Ascending aorta (tissue), 2 donors: ENCODE measurements at places on chromosomes 2 and 18. TPM values are rescaled to one million over a fixed set of nuclear protein-coding genes. Genes with fewer than 3 reads are reported as not detected.

DNA sequence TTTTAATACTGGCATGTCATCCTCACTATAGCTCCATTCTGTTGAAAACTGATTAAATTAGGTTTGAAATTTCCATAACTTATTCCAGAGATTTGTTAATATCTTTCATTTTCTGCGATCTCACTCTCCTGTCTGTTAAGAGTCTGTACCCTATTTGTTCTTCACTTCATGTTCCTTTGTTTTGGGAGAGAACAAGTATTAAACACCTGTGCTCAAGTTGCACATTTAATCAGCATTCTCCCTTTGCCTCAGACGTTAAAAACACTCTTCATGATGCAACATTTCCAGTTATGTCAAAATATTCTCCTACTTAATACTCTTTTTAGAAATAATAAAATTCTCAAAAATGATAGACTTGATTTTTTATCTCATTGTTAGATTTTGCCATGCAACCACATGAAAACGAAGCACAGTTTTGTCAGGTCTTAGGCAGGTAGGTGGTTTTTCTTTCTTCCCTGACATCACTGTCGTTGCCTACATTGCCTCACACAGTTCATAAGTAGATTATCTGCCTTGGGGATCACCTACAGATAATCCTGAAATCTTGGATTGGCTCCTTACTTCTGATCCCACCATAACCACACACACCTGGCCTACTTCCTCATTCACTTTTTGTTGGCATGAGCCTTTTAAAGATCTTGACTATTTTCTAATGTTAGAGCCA is 109.9 kb downstream of the GAREM1 start:
- H3K4me3 ChIP-seq, result no peak overlapping the region
- H3K27ac ChIP-seq, result no peak overlapping the region
- H3K36me3 ChIP-seq, result no peaks in the 10 kb centered on the region
- no peaks in the 10 kb centered on the region for H3K27me3 ChIP-seq
- peaks cover 6% of the 10 kb centered on the region for H3K4me1 ChIP-seq

- no peak overlapping the region for H3K4me3 ChIP-seq
- no peak overlapping the region for H3K27ac ChIP-seq
- H3K36me3 ChIP-seq, result peaks cover 11% of the 10 kb centered on the region
- DNase-seq, result no peak
- no peaks in the 10 kb centered on the region for H3K27me3 ChIP-seq
Observed at GRCh38 chr2:238154570-238154969, 4.2 kb upstream of the ERFE start.

DNA sequence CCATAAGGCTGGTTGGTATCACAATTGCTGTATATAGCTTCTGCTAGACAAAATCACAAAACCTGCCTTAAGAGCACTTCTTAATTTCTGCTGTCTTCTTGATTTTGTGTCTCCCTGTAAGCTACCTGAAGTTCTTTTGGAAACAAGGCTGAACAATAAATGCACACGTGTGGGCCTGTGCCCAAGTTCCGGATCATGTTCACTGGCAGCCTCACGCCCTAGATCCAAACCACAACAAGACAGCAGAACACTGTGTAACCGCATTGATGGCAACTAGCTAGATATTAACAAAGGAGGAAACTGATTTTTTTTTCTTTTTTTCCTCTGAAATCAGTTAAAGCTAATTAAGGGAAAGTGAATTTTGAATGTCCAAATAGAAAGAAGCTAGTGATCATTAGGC is 81.5 kb upstream of the LYPD6B start:
- H3K27me3 ChIP-seq, result no peaks in the 10 kb centered on the region
- DNase-seq, result no peak
- H3K4me1 ChIP-seq, result no peaks in the 10 kb centered on the region

GRCh38 chr2:217370391-217370790 is 510.5 kb upstream of the TNP1 start:
- peaks cover 28% of the 10 kb centered on the region for H3K4me1 ChIP-seq
- no peak for DNase-seq
- no peaks in the 10 kb centered on the region for H3K36me3 ChIP-seq
- no peak overlapping the region for H3K4me3 ChIP-seq

DNA sequence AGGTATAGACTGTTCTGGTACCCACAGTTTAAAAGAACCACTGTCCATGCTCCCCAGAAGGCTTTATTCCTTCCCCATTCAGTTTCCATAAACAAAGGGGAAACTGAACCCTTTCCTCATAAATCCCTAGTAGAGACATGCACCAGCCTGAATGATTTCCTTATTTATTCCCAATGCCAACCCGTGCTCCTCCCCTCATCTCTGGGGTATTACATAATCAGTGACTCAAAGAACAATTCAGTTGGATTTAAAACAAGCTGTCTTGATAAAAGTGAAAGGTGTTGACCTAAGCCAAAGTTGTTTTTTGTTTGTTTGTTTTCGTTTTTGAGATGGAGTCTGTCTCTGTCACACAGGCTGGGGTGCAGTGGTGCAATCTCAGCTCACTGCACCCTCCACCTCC is 418.5 kb upstream of the CNTNAP5 start:
- H3K4me1 ChIP-seq, result no peaks in the 10 kb centered on the region
- no peak overlapping the region for H3K27ac ChIP-seq
- no peak for DNase-seq
- no peak overlapping the region for H3K4me3 ChIP-seq

DNA sequence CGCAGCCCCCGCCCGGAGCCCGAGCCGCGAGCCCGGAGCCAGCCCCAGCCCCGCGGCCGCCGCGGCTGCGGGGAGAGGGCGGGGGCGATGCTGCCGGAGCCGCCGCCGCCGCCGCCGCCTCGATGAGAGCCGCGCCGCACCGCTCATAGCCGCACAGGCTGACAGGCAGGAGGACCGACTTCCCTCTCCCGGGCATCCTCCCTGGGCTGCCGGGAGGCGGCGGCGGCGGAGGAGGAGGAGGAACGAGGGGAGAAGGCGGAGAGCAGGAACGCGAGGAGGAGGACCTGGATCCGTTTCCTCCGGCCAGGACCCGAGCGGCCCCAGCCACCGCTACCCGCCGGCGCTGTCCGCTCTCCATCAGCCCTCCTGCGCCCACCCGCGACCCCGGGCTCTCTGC is 370 bp downstream of the KLHL29 start:
- H3K36me3 ChIP-seq, result no peaks in the 10 kb centered on the region
- no peaks in the 10 kb centered on the region for H3K27me3 ChIP-seq
- H3K4me3 ChIP-seq, result peak overlapping the region; percentile 86
- H3K4me1 ChIP-seq, result no peaks in the 10 kb centered on the region
- H3K27ac ChIP-seq, result peak overlapping the region; percentile 87

DNA sequence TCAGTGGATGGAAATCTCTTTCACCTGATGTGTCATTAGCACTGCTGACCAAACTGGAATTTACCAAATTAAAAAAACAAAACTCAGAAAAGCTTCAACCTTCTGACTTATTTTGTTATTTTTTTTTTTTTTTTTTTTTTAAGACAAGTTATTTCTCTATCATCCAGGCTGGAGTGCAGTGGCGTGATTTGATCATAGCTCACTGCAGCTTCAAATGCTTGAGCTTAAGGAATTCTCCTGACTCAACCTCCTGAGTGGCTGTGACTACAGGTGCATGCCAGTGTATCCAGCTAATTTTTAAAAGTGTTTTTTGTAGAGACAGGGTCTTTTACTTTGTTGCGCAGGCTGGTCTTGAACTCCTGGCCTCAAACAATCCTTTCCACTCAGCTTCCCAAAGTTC is 155.6 kb downstream of the LRRTM1 start:
- no peak overlapping the region for H3K27ac ChIP-seq
- no peaks in the 10 kb centered on the region for H3K36me3 ChIP-seq
- H3K4me1 ChIP-seq, result no peaks in the 10 kb centered on the region

DNA sequence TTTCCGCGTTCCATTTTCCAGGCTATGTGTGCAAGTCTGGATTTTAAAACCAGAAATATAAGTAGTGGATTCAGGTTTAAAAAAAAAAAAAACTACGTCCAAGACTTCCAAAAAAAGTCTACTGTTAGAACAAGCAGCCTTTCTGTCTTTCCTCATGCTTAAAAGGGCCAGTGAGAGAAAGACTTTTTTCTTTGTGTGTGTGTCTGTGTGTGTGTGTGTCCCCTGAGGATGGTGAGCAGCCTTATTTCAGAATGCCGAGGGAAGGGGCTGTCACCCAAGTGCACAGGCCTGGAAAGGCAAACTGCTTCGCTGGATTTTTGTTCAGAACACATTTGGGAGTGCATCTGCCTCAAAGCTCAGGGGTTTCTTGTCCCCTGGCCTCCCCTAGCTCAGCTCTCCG is 98.8 kb downstream of the ZBTB7C start:
- H3K4me3 ChIP-seq, result no peak overlapping the region
- DNase-seq, result no peak
- H3K4me1 ChIP-seq, result no peaks in the 10 kb centered on the region

- peaks cover 22% of the 10 kb centered on the region for H3K4me1 ChIP-seq
- H3K27ac ChIP-seq, result peak overlapping the region; percentile 66
- H3K4me3 ChIP-seq, result no peak overlapping the region
Observed at GRCh38 chr2:176392249-176392648, 123.0 kb downstream of the MTX2 start.

GRCh38 chr18:22871809-22872525 is 61.2 kb upstream of the RBBP8 start:
- no peaks in the 10 kb centered on the region for H3K27me3 ChIP-seq
- no peak overlapping the region for H3K27ac ChIP-seq
- no peak for DNase-seq

- no peak for DNase-seq
- no peaks in the 10 kb centered on the region for H3K36me3 ChIP-seq
- no peak overlapping the region for H3K4me3 ChIP-seq
- no peaks in the 10 kb centered on the region for H3K4me1 ChIP-seq
- no peak overlapping the region for H3K27ac ChIP-seq
Observed at GRCh38 chr2:165837122-165837521, 43.1 kb upstream of the GALNT3 start.

DNA sequence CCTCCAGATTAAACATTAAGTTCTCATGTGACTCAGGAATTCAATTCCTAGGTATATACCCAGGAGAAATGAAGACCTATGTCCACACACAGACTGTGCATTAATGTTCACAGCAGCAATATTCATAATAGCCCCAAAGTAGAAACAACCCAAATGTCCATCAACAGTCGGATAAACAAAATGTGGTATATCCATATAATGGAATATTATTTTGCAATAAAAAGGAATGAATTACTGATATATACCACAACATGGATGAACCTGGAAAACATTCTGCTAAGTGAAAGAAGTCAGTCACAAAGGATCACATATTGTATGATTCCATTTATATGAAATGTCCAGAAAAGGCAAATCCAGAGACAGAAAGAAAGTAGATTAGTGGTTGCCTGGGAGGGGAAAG is 20.5 kb downstream of the PELI1 start:
- no peaks in the 10 kb centered on the region for H3K27me3 ChIP-seq
- peaks cover 3% of the 10 kb centered on the region for H3K4me1 ChIP-seq
- no peak overlapping the region for H3K4me3 ChIP-seq
- DNase-seq, result no peak

The ZAP70 gene
- total RNA-seq, result 2.7 TPM

The TUBA4B gene
- total RNA-seq, result not detected

- no peak overlapping the region for H3K4me3 ChIP-seq
- no peak overlapping the region for H3K27ac ChIP-seq
- no peak for DNase-seq
- no peaks in the 10 kb centered on the region for H3K4me1 ChIP-seq
- no peaks in the 10 kb centered on the region for H3K36me3 ChIP-seq
- no peaks in the 10 kb centered on the region for H3K27me3 ChIP-seq
Observed at GRCh38 chr2:133012847-133013734, 343.1 kb upstream of the LYPD1 start.

GRCh38 chr2:169964740-169965139 is 137.5 kb downstream of the UBR3 start:
- H3K27me3 ChIP-seq, result no peaks in the 10 kb centered on the region
- H3K36me3 ChIP-seq, result peaks cover 43% of the 10 kb centered on the region
- no peak overlapping the region for H3K27ac ChIP-seq
- no peaks in the 10 kb centered on the region for H3K4me1 ChIP-seq
- DNase-seq, result no peak

The IER3IP1 gene
- total RNA-seq, result 10.0 TPM

DNA sequence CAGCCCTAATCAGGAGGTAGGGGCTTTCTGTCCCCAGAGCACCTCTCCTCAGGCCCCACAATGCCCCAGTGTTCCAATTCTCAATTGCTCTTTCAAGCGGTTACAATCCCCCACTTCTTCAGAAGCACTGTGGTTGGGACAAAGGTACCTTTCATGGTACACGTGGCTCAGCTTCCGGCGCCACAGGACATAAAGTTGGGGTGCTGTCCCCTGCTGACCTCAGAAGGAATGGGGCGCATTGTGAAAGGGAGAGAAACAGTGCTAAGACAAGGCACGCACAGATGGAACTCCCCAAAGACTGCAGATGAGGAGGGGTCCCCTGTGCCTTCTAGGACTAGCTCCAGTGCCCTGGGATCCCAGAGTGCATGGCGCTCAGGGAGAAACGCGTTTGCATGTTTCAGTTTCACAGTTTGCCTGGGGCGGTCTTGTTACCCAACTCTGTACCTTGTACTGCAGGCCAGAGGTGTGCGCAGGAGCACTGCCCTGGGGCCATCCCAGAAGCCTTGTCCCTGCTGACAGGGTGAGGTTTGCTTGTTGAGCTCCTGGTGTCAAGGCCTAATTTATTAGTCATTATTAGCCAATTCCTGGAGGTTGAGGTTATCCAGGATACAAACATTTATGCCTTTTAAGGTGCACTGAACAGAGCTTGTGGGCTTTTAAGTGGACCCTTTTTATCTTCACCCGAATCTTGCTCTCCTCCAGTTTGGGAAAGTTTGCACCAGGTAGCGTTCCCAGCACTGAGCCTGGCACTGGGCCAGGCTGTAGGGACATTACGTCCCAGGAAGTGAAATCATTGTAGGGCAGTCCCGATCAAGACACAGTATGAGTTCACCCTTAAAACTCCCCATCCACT is 7.6 kb downstream of the CNDP1 start:
- no peak overlapping the region for H3K27ac ChIP-seq
- no peaks in the 10 kb centered on the region for H3K4me1 ChIP-seq
- DNase-seq, result no peak
- H3K4me3 ChIP-seq, result no peak overlapping the region

GRCh38 chr2:190950566-190950991 is 63.4 kb downstream of the STAT1 start:
- no peak for DNase-seq
- H3K27me3 ChIP-seq, result no peaks in the 10 kb centered on the region
- no peaks in the 10 kb centered on the region for H3K36me3 ChIP-seq
- H3K4me3 ChIP-seq, result no peak overlapping the region
- no peak overlapping the region for H3K27ac ChIP-seq

GRCh38 chr2:20430035-20430434 is 16.8 kb upstream of the RHOB start:
- no peak for DNase-seq
- H3K36me3 ChIP-seq, result no peaks in the 10 kb centered on the region
- H3K4me3 ChIP-seq, result no peak overlapping the region
- no peak overlapping the region for H3K27ac ChIP-seq
- H3K27me3 ChIP-seq, result no peaks in the 10 kb centered on the region

The TMEM169 gene
- total RNA-seq, result 7.3 TPM

DNA sequence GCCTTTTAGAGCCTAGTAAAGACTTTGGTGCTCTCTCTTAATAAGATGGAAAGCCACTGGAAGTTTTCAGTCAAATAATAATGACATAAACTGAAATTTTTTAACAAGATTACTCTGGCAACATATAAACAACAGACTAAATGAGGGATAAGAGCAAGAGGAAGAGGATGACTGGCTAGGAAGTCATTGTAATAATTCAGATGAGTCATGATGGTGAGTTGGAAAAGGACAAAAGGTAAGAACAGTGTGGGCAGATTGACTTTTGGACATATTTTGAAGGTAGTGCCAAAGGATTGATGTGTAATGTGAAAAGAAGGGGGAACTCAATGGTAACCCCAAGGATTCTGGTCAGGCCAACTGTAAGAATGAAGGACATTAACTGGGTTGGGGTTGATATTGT is 310.3 kb downstream of the NOL4 start:
- H3K4me1 ChIP-seq, result no peaks in the 10 kb centered on the region
- H3K27ac ChIP-seq, result no peak overlapping the region
- H3K27me3 ChIP-seq, result no peaks in the 10 kb centered on the region
- no peak overlapping the region for H3K4me3 ChIP-seq
